ENCODE measurements at places on chromosomes 1 and 21.

DNA sequence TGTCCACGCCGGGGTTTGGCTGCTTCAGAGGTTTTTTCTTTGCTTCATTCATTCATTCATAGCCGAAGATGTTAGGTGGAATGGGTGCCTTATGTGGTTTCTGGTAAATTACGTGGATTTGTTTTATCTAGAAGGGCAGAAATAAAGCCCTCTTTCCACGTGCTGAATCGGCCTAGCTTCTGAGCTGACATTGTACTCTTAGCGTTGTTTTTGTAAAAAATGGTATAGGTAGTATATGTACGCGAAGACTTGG, 1.5 kb downstream of the GALNT2 start:
- DNase-seq: no peak

DNA sequence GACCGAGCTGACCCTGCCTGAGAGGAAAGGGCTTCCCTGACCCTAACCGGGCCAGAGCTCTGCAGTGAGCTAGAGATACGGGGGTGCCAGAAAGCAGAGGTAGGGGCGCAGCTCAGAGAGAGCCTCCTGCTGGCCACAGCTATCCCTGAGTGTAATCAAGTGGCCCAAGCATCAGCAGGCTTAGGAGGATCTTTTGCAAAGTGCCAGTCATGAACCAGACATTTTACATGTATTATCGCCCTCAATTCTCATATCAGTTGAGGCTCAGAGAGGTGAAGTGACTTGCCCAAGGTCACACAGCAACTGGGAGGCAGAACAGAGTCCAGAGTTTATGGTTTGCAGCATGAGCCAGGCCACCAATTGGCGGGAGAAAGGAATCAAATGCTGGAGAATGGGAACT, 7.0 kb upstream of the ID3 start:
- no peak for DNase-seq

DNA sequence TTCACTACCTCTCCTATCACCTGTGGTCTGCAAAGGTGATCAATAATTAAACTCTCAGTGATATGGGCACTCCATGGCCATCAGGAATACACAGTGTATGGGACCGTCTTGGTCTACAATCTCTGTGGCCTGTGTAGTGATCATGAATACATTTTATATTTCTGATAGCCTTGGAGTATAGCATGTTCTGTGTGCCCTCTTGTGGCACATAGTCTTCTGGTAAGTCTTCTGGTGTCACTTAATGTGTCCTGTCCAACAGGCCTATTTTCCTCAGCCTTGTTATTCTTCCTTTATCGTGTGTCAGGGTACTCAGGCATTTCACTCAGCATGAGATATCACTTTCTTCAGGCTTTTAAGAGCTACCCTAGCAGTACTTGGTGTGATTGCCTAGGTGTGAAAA, 393.6 kb downstream of the AGBL4 start:
- DNase-seq: no peak

DNA sequence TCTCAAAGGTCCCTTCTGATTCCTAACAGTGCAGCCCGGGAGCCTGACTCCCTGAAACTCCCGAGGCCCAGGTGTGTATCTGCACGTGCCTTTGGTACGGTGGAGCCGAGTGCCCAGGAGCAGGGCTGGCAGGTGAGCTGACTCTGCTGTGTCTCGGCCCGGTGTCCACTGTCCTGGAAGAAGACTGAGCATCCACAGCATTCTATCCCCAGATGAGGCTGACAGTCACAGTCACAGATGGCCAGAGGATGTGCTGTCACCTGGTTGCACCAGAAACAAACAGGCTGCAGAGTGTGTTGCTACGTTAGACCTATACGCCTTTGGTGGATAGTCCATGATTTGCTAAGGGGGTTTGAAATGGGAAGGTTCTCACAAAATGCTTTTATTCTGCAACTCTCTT, 9.8 kb downstream of the ETV3L start:
- DNase-seq: no peak

DNA sequence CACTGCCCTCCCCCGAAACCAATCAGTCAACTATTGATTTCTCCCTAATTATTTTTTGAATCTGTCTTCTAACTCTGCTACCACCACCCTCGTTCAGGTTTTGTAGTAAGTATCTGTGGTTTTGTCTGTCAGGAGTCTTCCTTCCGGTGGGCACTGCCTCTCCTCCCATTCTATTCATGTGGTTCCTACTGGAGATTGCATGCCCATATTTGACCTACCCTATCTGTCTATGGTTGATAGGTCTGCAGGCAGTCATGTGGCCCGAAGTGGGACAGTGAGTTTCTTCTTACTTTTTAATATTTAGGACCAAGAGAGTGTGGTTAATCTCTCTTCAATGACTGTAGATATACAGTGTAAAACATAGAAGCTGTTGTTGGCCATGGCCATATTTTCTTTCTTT, 17.8 kb upstream of the MAST2 start:
- DNase-seq: no peak
